ENCODE measurements at places on chromosomes 12 and 14.
A peak's percentile ranks its signal among the peaks of the same experiment; 100 is the strongest.

DNA sequence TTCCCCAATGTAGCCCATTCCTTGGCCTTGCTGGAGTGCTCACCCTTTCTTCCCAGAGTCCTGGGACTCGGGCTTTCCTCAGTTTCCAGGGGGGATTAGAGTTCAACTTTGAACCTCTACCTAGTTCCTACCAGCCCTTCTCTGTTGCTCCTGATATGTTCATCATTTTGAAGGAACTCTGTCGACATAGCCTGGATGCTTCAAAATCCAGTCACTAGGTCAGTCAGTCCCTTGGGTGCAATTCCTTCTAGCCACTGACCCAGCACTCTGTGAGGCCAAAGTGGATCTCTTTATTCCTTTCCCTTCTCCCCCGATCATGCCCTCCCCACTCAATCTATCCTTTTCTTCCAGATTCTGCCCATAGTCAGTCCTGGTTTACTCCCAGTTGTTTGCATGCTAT, 72.3 kb upstream of the TMCC3 start:
- DNase-seq = no peak

DNA sequence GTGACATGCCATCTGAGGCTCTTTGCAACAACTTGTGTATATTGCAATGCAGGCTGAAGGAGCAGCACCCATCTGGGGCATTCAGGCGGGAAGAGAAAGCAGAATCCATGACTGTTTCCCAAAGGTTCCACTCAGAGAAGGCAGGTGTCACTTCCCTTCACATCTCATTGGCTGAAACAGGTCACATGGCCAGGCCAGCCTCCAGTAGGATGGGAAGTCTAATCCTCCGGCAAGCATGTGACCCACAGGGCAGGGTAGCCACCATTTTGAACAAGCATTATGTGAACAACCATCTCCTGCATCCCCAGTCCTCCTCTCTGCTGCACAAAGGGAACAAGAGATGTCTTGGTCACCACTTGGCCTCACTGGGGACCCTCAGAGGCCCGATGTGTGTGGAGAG, 70.6 kb downstream of the RIN3 start:
- no peak for DNase-seq

- DNase-seq = no peak
Measured at GRCh38 chr12:116597886-116598285, 38.7 kb downstream of the MAP1LC3B2 start.

- DNase-seq = no peak
Measured at GRCh38 chr12:70448371-70448770, 82.3 kb downstream of the KCNMB4 start.

- DNase-seq = no peak
Measured at GRCh38 chr14:95312311-95312710, 7.4 kb downstream of the CLMN start.

DNA sequence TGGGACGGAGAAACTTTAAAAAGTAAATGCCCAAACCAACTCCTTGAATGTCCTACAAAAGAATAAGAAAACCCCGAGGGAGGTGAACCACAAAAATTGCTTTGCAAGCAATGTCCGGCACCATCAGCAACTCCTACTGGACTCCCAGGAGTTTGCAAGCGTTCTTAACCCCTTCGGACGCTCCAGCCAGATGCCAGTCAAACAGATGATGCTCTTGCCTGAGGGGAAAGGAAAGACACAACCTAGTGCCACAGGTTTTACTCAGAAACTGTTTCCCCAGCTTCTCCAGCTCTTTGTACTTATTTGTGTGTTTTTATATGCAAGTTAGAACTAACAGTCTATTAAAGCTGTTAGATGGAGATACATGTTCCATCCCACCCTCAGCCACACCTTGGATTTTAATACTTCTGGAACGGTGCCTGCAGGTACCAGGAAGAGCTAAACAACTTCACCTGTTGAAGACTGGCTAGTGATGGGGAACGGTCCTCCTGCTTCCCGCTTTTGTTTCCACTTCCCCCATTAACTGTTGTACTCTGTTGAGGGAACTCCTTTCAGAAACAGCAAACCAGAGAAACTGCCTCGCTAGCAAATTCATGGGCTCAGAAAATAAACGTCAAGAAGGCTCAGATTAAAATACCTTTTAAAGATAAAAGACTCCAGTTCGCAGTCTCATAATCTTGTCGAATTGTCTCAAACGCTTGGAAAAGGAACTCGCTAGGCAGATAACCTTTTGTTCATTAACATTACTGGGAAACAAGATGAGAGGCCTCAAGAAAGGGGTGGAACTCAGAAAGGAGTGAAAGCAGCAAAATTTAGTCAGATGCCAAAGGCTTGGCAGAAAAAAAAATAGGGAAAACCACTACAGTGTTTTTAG, 1.1 kb upstream of the FERMT2 start:
- peak; percentile 36 for DNase-seq

DNA sequence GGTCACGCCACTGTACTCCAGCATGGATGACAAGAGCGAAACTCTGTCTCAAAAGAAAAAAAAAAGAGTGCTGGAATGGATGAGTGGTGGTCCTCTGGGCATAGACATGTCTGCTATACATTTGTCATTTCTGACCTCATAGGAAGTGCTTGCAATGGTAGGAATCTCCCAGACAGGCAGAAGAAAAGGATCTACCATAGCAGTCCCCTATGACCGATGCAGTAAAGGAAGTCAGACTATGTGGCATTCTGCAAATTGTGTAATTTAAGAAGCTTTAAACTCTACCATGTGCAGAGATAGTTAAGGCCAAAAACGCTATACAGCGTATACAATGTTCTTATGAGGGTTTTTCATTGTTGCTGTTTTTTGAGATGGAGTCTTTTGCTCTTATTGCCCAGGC, 24.7 kb upstream of the RAP1B start:
- no peak for DNase-seq

- no peak for DNase-seq
Measured at GRCh38 chr12:109720152-109720856, 6.7 kb downstream of the FAM222A start.

DNA sequence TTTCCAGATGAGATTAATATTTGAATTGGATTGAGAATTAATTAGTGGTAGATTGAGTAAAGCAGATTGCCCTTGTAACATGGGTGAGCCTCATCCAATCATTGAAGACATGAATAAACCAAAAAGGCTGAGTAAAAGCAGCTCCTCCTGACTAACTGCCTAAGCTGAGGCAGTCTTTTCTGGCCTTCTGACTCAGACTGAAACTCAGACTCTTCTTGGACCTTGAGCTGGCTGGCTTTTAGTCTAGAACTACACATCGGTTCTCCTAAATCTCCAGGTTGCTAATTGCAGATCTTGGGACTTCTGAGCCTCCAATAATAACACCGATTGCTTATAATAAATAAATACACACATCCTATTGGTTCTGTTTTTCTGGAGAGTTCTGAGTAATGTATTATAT, 24.0 kb downstream of the FKBP11 start:
- no peak for DNase-seq

DNA sequence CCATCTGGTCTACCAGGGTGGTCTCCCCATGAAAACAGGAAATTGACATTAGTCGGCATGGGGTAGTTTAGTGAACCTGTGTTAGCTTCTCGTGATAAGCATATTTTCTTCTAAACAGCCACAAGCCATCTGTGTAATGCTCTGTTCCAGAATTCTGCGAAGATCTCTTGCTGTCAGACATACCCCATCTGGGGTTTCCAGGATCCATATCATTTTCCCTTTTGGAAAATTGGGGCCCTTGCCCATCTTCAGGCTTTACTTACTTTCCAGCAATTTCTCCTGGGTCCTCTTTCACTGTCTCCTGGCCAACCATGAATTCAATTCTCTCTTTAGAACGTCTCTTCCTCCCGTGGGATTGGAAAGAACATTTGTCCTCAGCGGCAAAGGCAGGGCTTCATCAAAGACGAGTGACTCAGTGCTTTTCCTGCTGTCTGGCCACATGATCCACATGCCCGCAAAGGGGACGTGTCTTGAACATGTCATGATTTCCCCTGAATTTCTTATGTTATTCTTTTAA, 21.4 kb upstream of the NCOR2 start:
- DNase-seq = peak; percentile 71

GRCh38 chr14:61438860-61439765, 117.7 kb downstream of the PRKCH start:
- peak; percentile 54 for DNase-seq

DNA sequence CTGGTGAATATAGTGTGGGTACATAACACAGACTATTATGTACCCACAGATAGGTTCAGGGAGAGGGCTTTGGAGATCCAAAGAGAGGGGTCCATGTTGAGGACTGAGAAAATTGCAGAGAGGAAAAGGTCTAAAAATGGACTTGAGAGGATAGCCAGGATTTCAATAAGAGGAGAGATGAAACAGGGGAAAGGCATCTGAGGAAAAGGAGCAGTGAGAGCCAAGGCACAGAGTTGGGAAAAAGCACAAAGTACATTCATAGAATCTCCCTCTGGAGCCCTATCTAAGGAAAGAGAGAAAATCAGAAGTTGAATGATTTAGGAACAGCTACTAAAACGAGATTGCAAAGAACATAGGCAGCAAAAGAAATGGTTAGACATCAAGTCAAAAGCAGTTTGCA, 182.8 kb downstream of the SRGAP1 start:
- DNase-seq = no peak

DNA sequence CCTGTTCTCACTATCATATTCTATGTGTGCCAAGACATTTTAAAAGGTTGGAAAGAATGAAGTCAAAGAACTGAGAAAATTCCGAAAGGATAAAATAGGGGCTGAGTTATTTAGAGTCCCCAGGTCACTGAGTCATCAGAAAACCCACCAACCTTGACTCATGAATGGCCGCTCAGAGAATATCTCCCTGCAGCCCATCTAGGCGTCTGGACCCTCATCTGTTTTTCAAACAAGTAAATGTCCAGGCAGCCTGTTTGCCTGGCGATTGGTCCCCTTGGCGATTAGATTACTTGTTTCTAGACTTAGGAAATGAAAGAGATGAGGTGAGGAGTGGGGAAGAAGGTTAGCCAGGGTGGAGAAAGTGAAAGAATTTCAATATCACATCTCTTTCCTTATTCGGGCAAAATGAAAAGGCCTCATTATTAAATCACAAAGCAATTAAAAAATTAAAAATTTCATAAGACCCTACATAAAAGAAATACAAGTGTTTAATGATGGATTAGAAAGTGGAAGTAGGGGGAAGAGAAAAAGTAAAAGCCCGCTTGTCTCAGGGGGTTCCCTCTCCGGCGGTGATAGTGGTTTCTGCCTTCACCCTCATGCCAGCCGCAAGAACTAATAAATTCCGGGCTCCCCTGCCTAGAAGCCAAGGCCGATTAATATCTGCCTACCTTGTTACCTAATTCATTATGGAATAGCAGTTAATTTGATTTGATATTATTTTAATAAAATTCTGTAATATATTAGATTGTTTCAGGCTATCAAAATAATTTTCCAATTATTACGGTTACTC, 415.9 kb downstream of the BCL11B start:
- DNase-seq = no peak

DNA sequence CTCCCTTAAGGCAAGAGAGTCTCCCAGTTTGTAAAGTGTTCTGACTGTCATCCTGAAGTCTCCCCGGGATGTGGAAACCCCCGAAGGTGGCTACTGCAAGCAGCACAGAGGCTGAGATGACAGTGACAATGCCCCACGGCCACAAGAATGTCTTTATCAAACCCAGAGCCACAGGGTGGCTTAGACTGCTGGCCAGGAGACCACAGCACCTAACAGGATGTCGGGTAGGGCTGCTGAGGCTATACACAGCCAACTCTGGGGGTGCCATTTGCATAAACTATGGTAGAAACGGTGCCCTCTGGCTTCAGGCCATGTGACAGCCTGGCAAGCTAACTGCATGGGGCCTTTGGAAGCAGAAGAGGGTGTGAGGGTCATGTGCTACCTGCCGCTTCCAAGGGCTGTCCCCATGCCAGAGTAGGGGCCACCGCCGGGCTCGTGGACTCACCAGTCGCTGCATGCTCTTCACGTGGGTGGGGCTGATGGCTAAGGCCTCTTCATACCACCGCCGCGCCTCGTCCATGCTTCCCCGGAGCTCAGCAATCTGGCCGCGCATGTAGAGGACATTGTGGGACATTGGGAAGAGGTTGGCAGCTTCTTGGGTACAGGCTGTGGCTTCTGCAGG, 180.9 kb downstream of the CALM1 start:
- DNase-seq = no peak

GRCh38 chr14:52014601-52015267, 25.4 kb downstream of the RTRAF start:
- DNase-seq = no peak

DNA sequence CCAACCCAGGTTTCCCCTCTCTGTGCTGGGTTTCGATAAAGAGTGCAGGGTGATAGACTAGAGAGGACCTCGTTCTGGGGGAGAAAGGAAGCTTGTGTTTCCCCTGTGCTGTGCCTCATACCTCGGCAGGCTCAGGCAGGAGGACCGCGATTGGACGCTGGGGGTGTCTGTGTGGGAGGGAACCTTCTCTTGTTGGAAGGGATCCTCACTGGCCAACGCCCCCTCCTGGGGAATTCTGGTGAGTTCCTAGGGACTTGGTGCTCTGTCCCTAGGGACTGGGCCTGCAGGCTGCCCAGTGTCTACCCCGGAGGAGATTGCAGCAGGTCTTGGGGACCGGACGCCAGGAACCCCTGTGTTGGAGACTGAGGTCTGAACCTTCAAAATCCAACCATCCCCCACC, 157.4 kb upstream of the PRMT8 start:
- DNase-seq = no peak

DNA sequence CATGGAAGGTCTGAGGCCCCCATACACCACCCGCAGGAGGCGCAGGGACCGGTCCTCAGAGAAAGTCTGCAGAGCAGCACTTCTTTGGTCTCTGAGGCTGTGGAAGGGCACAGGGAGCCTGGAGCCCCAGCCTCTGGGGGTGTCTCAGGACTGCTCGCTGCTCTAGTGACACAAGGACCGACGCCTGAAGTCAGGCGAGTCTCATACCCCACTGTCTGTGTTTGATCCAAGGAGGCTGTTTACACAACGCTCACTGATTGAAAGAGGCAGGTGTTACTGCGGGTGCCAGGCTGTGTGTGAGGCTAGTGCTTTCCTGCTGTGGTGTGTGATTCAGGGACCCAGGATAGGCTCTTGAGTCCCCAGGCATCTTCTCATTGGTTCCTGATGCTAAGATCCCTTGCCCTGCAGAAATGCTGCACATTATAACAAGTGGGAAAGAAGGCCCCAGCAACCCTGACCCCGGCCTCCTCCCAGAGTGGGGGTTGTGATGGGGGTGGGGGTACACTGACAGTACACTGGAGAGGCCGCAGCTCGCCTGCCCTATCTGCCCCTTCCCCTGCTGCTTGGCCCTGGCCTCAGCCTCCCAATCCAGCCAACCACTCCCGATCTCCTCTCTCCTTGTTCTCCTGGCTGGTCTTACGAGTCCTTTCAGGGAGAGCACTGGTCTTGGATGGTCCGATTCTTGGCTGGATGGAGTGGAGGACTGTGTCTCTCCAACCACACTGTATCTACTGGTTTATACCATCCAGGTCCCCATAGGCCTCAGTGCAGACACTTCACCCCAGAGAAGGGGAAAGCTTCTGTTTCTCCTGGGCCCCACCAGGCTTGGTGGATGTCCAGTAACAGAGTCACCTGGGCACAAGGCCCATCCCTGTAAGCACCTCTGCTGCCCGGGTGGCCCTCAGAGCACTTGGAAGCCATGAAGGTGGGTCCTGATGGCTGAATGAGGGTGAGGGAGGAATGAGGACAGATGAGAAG, 6.6 kb downstream of the CACNA2D4 start:
- no peak for DNase-seq
